ENCODE measurements at places on chromosomes 1 and 21. TPM values are rescaled to one million over a fixed set of nuclear protein-coding genes. Genes with fewer than 3 reads are reported as not detected.

DNA sequence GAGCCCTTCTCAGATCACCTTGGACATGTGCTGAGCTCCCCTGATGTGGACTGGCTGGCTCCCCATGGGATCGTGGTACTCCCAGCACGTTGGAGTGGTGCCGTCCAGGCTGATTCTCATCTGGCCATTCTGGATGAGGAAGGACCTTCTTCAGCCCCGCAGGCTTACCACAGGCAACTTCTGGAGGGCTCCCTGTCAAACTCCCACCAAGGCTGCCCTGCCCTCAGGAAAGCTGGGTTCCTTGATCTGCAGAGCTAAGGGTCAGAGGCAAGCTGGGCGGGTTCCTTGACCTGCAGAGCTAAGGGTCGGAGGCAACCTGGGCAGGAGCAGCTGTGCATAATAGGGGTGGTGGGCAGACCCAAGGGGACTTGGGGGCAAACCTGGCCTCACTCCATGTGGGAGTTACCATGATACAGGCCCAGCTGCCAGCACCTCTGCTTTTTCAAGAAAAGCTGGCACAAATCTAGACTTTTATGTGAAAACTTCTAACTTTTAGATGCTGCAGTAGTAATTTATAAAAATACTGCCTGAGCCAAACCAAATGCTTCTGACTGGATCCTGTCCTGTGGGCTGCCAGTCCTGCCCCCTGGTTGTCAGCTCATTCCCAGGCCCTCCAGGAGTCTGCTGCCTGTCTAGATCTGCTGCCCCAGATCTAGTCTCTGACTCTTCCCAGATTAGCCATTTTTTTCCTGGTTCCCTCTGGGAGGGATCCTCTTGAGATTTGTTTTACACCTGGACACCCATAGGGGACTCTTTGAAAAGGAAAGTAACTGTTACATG lies 5.6 kb upstream of the THEM5 start:
- no peak for DNase-seq

DNA sequence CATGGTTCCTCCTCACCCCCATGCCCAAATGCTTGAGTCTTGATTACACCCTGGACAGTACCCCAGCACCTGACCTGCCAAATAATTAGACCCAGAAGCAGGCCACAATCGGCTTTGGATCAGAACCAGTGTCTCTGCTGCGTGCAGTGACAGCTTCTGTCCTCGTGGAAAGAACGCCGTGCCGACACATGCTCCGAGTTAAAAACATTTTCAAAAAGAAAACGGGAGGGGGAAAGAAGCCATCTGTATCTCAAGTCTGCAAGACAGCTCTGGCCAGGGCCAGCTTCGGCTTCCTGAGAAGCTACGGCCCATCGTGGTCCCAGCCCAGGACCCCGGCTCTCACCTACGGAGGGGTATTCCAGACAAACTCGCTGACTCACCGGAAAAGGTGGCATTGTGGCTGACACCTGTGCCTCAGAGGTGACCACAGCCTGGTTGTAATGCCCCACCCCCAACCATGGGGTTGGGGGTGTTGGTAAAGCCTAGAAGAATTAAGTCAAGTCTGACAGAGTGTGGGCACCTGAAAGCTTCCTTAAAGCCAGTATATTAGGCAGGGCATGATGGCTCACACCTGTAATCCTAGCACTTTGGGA lies 25.8 kb downstream of the SSBP3 start:
- DNase-seq = no peak

GRCh38 chr1:33866281-33866680 lies 2.4 kb downstream of the HMGB4 start:
- DNase-seq = no peak

GRCh38 chr1:46295306-46295705 lies 8.1 kb downstream of the LRRC41 start:
- DNase-seq = no peak

DNA sequence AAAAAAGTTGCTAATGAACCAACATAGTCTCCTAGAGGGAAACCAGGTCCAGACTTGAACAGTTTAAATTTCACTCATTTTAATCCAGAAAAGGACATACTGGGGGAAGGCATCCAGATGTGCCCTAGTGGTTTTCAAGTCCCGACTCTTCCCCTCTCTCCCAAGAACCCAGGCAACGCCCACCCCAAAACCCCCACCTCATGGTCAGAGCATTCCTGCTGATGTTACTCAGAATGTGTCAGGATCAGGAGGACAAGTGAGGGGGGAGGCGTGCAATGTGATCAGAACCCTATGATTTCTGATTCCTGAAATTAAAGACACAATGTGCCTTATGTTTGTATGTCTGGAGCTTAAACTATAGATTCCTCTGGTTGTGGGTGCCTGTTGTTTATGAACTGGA lies 1.6 kb upstream of the CTSK start:
- DNase-seq = no peak

GRCh38 chr1:211415700-211416099 lies 76.3 kb downstream of the RD3 start:
- no peak for DNase-seq

GRCh38 chr1:48036710-48037355 lies 39.6 kb upstream of the TRABD2B start:
- no peak for DNase-seq

- DNase-seq = peak; percentile 71
Measured at GRCh38 chr1:220527279-220527907, 543 bp upstream of the MARK1 start.

DNA sequence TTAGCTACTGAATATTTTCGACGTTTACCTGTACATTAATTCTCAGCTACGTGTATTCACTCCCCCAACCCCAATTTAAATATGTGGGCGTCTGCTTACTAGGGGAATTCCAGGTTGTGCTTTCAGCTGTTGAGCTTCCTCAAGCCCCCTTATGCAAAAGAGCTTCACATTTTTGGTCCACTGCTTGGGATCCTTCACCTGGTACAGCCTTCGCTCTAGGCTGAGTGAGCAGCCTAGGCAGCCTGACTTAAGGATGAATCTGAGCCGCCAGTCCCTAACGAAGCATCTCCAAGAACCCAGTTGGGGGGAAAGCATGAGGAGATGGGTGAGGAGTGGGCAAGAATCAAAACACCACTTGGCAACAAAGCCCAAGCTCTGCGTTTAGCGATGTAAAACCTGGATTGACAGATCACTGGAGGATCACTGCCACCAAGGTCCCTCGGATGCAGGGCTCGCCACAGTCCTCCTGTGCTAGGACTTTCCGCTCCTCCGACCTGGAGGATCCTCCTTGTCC lies 674 bp downstream of the BCL10 start:
- no peak for DNase-seq

DNA sequence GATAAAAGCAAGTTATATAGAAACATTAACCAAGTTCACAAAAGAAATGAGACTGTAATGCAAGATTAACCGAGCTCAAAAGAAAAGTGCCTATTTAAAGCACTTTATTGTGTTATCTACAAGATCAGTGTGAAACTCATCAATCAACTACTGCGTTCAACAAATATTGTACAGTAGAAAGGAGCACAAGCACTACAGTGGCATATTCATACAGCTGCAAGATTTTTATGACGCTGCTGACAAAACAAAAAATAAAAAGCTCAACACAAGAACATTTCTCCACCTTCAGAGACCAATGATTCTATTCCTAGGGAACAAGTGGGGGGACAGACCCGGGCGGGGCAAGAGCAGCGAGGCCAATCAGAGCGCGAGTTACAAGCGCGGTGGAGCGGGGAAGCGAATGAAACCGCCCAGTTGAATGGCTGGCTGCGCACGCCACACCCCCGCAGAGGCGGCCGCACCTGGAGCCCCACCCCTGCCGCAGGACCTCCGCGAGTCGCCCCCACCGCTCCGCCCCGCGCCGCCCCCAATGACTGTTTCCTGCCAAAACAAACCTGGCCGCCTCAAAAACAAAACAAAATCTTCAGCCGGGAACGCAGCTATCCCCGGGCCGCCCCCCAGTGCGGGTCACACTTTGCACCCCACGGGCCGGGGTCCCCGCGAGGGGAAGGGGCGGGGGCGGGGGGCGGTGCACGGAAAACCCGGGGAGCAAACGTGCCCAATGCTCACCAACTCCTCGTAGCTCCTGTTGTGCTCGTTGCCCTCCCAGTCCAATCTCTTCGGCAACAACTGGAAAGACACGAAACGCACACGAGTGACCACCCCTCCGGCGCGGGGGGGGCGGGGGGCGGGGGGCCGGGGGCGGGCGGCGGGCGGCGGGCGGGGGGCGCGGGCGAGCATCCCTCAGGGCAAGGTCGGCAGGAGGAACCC lies 1.1 kb downstream of the BRWD1 start:
- DNase-seq = peak; percentile 95

- DNase-seq = no peak
Measured at GRCh38 chr1:15173863-15174614, 20.5 kb downstream of the TMEM51 start.

- DNase-seq = no peak
Measured at GRCh38 chr1:34590211-34590623, 164.6 kb upstream of the GJB5 start.

DNA sequence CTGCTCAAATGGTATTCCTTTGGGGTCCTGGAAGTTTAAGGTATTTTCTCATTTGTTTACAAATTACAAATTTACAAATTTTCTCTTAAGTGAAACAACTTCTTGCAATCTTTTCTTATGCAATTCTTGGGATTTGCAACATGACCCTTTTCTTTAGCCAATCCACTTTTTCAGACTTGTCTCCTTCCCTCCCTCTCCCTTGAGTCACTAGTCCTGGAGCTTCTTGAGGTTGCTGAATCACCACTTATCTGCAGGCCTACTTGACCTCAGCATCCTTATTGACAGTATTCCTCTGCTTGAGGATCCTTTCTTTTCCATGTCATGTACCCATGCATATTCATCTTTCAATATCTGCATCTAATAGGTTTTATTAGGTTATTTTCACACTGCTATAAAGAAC lies 302.8 kb upstream of the ADAMTS5 start:
- no peak for DNase-seq

GRCh38 chr1:89624715-89625323 lies 8.1 kb upstream of the LRRC8C start:
- DNase-seq = no peak

GRCh38 chr1:244010191-244010590 lies 40.9 kb upstream of the ZBTB18 start:
- DNase-seq = no peak

GJC2 gene
- total RNA-seq = 1.6 TPM

CRNN gene
- total RNA-seq = not detected

LCE2C gene
- not detected for total RNA-seq

B3GALT2 gene
- total RNA-seq = 93.9 TPM

Measured in Right ventricle myocardium inferior (tissue), 1 donor.